ENCODE measurements at places on chromosomes 4 and X. TPM values are rescaled to one million over a fixed set of nuclear protein-coding genes. Genes with fewer than 3 reads are reported as not detected.

Gene GPM6B
- 0.33 TPM for total RNA-seq

Gene CT47B1
- not detected for total RNA-seq

Gene GYPE
- total RNA-seq: 0.19 TPM

Gene FAAH2
- total RNA-seq: 0.33 TPM

Gene NAP1L3
- 0.86 TPM for total RNA-seq

Gene BEND2
- not detected for total RNA-seq
